ENCODE measurements at places on chromosomes 16 and 17. TPM values are rescaled to one million over a fixed set of nuclear protein-coding genes. Genes with fewer than 3 reads are reported as not detected.
A peak's percentile ranks its signal among the peaks of the same experiment; 100 is the strongest.

DNA sequence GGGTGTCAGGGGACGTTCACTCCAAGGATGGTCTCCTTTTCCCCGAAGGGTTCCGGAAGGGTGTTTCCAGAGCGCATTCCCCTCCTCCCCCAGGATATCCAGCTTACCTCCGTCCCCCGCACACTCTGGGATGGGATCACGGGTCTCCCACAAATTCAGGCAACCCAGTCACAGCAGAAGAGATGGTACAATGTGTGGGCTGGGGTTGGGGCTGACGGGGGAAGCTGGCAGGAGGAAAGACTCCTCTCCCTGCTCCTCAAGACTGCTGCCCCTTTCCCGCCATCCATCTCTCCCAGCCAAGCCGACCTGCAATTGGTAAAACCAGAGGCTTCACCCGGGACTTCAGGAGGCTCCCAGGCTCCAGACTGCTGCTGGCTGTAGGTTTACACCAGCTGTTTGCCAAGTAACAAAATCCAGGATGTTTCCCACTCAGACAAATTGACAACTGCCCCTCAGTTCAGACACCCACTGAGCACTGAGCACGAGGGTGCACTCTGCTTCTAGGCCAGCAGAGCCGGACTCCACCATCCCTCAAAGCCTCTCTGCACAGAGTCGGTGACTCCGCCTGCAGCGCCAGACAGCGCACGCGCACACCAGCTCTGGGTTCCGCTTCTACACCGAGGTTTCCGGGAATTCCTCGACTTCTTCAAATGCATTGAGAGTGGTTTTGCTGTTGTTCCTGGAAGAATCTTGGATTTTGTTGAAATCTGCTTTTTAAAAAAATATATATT lies 37.7 kb downstream of the ASPA start:
- DNase-seq = no peak

Gene TBC1D3H
- total RNA-seq = not detected

DNA sequence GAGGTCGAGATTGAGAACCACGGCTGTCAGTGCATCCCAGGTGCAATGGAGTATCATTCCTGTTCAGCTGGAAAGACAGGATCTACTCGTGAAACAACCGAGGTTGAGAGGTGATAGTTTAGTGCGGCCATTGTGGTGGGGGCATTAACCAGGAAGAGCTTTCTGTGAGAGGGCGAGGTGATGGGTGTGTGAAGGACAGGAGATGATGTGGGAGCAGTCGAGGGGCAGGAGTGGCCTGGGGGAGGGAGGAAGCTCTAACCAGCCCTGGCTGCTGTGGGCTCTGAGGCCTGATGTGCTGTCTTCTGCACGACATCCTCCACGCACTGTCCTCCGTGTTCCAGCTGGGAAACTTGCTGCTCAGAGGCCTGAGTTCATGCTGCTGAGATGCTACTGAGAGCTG lies 22.0 kb downstream of the GOSR2 start:
- DNase-seq = no peak

DNA sequence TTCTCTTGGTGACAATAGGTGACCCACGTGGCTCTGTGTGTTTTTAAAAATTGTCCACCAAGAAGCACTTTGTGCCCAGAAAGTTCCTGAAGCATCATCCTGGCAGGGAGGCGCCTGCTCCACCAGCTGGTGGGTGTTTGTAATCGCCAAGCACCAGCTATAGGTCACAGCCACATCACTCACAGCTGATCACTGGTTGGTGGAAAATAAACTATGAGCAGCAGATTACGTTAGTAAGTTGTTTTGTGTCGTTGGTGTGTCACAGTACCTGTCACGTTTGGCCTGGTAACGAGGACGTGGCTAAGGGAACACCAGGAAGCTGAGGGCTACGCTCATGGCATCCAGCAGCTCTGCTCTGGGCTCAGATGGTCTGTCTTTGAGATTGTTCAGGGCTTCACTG lies 10.1 kb downstream of the MRM3 start:
- DNase-seq = no peak

- no peak for DNase-seq
Measured at GRCh38 chr17:34351096-34351495, 5.2 kb upstream of the CCL13 start.

- DNase-seq = no peak
Measured at GRCh38 chr16:2702871-2703745, 16.9 kb downstream of the PRSS27 start.

DNA sequence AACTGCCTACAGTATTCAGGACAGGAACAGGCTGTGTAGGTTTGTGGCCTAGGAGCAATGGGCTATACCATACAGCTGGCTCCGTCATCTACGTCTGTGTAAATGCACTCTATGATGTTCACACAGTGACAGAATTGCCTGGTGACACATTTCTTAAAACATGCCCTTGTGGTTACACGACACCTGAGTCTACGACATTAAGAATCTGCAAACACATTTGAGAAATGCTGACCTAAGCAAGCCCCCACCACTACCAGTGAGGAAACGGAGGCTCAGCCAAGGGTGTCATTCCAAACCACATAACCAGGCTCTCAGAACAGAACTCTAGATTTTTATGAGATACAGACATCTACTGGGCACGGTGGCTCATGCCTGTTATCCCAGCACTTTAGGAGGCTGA lies 23.5 kb downstream of the USP36 start:
- peak; percentile 3 for DNase-seq

- DNase-seq = no peak
Measured at GRCh38 chr17:6170349-6170748, 100.2 kb downstream of the WSCD1 start.

DNA sequence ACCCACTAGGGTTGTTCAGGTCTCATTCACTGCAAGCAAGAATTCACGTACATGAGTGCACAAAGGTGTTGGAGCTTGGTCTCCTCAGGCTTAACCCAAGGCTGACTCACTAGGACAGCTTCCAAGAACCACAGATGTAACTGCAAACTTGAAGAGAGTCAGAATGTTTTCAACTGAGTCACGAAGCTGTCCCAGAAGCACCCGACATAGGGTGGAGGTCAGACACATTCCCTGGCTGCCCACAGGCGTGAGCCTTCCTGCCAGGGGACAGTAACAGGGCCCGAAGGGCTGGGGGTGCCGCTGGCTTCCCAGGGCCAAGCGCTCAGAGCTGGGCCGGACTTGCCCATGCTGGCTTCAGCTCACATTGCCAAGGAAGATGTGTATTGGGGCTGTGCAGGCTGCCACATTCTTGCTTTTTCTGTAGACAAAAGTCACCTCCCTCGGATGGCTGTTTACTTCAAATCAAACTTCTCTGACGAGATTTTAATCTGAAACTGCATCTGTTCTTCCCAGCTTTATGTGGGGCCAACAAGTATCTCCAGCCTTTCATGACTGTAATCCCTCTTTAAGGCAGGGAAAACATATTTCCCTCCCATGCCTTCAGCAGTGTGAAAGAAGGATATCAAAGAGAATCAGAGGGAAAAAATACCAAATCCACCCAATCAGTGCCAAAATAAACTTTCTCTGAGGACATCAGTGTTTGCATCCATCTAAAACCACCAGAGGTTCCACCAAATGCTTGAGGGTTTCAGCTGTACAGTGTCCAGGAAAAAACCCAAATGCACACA lies 14.3 kb downstream of the CMTM3 start:
- DNase-seq = no peak

Gene CCNF
- 0.69 TPM for total RNA-seq

GRCh38 chr16:75486014-75486675 lies 9.1 kb downstream of the CHST6 start:
- no peak for DNase-seq

Gene KRTAP9-8
- total RNA-seq = not detected

Gene CD7
- total RNA-seq = 1.1 TPM

DNA sequence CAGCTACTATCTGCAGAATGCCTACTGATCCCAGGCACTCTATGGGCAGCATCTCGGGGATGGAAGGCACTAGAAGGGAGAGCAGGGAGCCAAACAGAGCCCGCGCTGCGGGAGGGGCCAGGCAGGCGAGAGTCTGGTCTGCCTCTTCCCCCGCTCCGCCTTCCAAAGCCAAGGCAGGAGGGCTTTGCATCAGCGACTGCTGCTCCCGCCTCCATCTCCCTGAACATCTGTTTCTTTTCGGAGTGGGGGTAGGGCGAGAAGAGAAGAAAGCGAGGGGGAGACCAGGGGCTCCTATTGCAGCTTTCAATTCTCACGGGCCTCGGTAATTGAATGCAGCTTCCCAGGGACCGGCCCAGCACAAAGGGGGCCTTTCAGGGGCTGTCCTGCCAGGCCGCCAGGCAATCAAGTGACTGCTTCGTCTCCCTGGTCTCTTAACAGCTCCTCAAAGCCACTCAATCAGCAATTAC lies 31.4 kb upstream of the CDC42EP4 start:
- no peak for DNase-seq

Gene NECAB2
- 0.87 TPM for total RNA-seq

DNA sequence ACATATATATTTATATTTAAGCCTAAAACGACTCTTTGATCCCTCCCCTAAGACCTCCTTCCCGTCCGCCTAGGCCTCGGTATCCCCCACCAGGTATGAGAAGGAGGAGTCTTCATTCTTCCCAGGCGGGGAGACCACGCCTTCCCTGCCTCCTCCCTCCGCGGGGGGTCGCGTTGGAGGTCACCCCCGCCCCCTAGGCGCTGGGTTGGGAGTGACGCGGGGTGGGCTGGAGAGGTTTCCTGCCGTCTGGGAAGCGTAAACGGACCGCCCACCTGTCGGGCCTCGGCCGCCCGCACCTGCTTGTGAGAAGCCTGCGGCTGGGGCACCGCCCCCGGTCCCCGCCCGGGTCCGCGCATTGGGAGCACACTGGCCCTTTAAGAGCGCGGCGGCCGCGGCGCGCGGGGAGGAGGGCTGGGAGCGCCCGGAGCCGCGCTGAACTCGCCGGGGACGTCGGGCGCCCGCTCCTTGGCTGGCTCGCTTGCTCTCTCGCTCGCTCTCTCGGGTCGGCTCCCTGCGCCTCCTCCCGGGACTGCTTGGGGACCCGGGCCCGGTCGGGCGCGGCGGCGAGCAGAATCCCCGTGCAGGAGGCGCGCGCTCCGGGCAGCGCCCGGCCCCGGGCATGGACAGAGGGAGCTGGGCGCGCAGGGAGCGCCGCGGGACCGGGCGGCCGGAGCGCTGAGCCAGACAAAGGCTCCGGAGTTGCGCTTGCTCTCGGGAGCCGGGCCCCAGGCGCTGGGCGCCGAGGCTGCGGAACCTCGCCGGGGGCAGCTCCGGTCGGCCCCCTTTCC lies at the start of gene MMP15:
Gene MMP15 (plus strand): TSS at position 404 of the 788 bp plus-strand sequence. CDS start 597 bp downstream, outside the sequence.
- peak; percentile 94 for DNase-seq

- no peak for DNase-seq
Measured at GRCh38 chr16:8814095-8814806, 16.6 kb downstream of the PMM2 start.

Gene TMEM238L
- total RNA-seq = not detected

DNA sequence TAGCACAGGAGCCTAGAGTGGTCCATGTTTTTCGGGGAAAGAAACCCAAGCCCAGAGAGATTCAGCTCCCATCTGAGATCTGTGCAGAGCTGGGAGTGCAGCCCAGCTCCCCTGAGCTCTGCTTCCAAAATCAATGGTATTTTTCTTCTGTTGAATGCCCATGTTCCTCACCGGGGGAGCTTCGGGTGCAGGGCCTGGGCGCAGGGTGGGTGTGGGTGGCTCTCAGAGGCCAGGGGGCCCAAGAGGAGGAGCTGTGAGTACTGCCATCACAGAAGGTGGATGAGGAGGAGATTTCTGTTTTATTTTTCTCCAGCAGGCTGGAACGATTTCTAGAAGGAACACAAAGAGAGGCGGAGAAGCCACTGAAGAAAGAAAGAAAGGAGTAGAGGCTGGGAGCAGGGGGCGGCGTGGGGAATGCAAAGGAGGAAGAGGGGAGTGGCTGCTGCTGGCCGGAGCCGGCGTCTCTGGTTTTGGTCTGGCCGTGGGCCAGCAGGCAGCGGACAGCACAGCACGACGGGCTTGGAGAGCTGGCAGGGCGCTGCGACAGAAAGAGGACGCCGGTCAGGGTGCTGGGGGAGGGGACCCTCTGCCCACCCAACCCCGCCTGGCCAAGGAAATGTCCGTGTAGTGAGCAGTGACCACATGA lies 76.2 kb upstream of the KSR1 start:
- peak; percentile 43 for DNase-seq

Gene EVPL
- total RNA-seq = 2.2 TPM

DNA sequence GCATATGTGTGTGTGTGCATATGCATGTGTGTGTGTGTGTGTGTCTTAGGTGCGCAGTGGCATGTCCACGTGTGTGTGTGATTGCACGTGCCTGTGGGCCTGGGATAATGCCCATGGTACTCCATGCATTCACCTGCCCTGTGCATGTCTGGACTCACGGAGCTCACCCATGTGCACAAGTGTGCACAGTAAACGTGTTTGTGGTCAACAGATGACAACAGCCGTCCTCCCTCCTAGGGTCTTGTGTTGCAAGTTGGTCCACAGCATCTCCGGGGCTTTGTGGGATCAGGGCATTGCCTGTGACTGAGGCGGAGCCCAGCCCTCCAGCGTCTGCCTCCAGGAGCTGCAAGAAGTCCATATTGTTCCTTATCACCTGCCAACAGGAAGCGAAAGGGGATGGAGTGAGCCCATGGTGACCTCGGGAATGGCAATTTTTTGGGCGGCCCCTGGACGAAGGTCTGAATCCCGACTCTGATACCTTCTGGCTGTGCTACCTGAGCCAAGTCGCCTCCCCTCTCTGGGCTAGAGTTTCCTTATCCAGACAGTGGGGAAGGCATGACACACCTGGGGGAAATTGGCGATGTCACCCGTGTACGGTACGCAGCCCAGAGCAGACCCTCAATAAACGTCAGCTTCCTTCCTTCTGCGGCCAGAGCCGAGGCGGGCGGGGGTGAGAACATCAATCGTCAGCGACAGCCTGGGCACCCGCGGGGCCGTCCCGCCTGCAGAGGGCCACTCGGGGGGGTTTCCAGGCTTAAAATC lies 47.6 kb downstream of the IL21R start:
- no peak for DNase-seq

Gene MEOX1
- total RNA-seq = 1.0 TPM

GRCh38 chr16:50933262-50933661 lies 191.4 kb downstream of the CYLD start:
- no peak for DNase-seq

- no peak for DNase-seq
Measured at GRCh38 chr16:13391337-13391736, 489.9 kb downstream of the SHISA9 start.

DNA sequence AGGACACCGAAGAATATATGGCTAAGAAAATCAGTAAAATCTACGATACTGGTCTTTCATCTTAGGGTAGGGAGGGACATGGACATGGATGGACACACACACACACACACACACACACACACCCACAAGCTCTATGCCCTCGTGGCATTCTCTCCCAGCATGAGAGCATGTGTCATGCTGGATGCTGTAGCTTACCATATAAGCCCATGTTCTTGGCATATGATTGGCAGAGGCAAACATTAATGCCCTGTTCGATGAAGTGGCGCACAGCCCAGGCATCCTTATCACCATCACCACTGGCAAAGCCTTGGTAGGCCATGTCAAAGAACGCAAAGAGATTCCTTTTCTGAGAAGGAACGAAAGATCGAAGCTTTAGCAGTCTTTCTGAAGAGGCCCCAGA lies 17.6 kb downstream of the GOT2 start:
- no peak for DNase-seq

GRCh38 chr17:27554152-27554551 lies 76.8 kb upstream of the LGALS9 start:
- DNase-seq = no peak

Gene YBX2
- total RNA-seq = 0.23 TPM

Gene TSC2
- total RNA-seq = 82.0 TPM

Gene G6PC1
- not detected for total RNA-seq

GRCh38 chr16:75534560-75535205 lies 1.2 kb downstream of the CHST5 start:
- DNase-seq = no peak

Gene NOD2
- 0.14 TPM for total RNA-seq

Gene KRT33A
- total RNA-seq = not detected
